ENCODE measurements at places on chromosomes 5 and 9. TPM values are rescaled to one million over a fixed set of nuclear protein-coding genes. Genes with fewer than 3 reads are reported as not detected.

The SOWAHA gene
- total RNA-seq = 1.7 TPM

GRCh38 chr9:134785325-134786108 is 95.1 kb upstream of the FCN2 start:
- H3K4me1 ChIP-seq = no peaks in the 10 kb centered on the region
- peak; percentile 34 for DNase-seq
- H3K36me3 ChIP-seq = no peaks in the 10 kb centered on the region

The NFIL3 gene
- 51.2 TPM for total RNA-seq

GRCh38 chr9:78064075-78064474 is 32.5 kb upstream of the GNAQ start:
- no peaks in the 10 kb centered on the region for H3K27me3 ChIP-seq
- no peak overlapping the region for H3K4me3 ChIP-seq
- no peaks in the 10 kb centered on the region for H3K36me3 ChIP-seq
- no peaks in the 10 kb centered on the region for H3K4me1 ChIP-seq
- H3K27ac ChIP-seq = no peak overlapping the region
- no peak for DNase-seq

The PFN3 gene
- total RNA-seq = not detected

GRCh38 chr9:72925126-72925789 is 27.6 kb downstream of the ALDH1A1 start:
- no peaks in the 10 kb centered on the region for H3K4me1 ChIP-seq
- DNase-seq = no peak
- no peaks in the 10 kb centered on the region for H3K36me3 ChIP-seq
- H3K27ac ChIP-seq = no peak overlapping the region
- H3K4me3 ChIP-seq = no peak overlapping the region

The EIF4E1B gene
- total RNA-seq = not detected

The CLTA gene
- 167 TPM for total RNA-seq

- H3K4me1 ChIP-seq = no peaks in the 10 kb centered on the region
- H3K27ac ChIP-seq = no peak overlapping the region
- H3K4me3 ChIP-seq = no peak overlapping the region
- H3K36me3 ChIP-seq = no peaks in the 10 kb centered on the region
- no peaks in the 10 kb centered on the region for H3K27me3 ChIP-seq
- DNase-seq = no peak
These were observed 73.2 kb upstream of the NR3C1 start for GRCh38 chr5:143476601-143477211.

DNA sequence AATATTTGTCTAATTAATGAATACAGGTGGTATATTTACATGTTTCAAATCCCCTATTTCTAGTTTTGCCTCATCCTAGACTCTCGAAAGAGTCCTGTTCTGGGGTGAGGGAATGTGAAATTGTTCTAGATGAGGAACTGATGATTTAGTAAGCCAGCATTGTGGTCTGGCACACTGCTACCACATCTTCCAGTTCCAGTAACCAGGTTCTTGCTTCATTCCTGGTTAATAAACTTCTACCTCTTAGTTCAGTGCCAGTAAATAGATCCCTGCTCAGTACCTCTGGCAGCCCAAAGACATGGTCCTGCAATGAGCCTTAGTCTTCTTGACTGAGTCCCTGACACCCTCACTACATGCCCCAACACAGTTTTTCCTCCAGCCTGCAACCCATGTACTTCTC is 207.7 kb downstream of the SREK1 start:
- DNase-seq = no peak
- no peaks in the 10 kb centered on the region for H3K27me3 ChIP-seq
- H3K36me3 ChIP-seq = no peaks in the 10 kb centered on the region
- no peak overlapping the region for H3K4me3 ChIP-seq

- H3K36me3 ChIP-seq = no peaks in the 10 kb centered on the region
- peaks cover 47% of the 10 kb centered on the region for H3K4me1 ChIP-seq
- DNase-seq = no peak
- no peak overlapping the region for H3K4me3 ChIP-seq
- H3K27me3 ChIP-seq = no peaks in the 10 kb centered on the region
- H3K27ac ChIP-seq = peak overlapping the region; percentile 57
These were observed 10.3 kb downstream of the RUSC2 start for GRCh38 chr9:35500130-35500748.

The CMBL gene
- total RNA-seq = 19.6 TPM

- H3K4me3 ChIP-seq = no peak overlapping the region
- no peaks in the 10 kb centered on the region for H3K27me3 ChIP-seq
- peak overlapping the region; percentile 72 for H3K27ac ChIP-seq
- H3K4me1 ChIP-seq = peaks cover 7% of the 10 kb centered on the region
- DNase-seq = no peak
- peaks cover 42% of the 10 kb centered on the region for H3K36me3 ChIP-seq
These were observed 40.4 kb upstream of the SMU1 start for GRCh38 chr9:33116860-33117259.

DNA sequence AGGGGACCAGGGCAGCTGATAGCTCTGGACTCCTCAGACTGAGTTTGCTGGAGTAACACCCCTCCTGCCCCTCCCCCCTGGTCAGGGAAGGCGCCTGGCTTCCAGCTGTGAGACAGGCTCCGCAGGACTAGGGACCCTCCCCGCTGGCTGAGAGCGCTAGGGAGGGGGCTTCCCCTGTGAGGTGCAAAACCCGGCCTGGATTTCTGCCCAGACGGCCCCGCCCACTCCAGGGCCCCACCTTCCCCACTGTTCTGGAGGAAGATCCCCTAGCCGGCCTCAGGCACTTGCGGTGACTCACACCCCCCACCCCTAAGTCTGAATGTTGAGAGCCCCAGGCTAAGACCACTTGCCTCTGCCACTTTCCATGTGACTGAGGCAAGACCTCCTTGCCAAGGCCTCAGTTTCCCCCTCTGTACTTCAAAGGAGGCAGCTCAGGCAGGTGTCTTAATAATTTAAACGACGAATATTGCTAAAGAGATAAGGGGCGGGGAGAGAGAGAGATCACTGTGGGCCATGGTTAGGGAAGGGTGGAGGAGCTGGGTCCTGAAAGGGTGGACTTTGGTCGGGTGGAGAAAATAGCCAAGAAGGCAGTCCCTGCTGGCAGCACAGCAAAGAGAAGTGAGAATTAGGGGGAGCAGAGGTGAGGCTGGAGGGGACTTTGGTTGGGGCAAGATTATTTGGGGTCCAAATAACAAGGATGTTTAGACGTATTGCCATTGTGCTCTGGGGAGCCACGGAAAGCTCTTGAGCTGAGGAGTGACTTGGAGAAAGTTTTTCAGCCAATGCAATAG is 1.0 kb upstream of the DAB2IP start:
- H3K27ac ChIP-seq = no peak overlapping the region
- no peak overlapping the region for H3K4me3 ChIP-seq
- no peaks in the 10 kb centered on the region for H3K27me3 ChIP-seq
- H3K4me1 ChIP-seq = peaks cover 22% of the 10 kb centered on the region
- no peaks in the 10 kb centered on the region for H3K36me3 ChIP-seq
- no peak for DNase-seq

All from adrenal gland (tissue), 19 donors.